ENCODE measurements at places on chromosomes 1 and 21. TPM values are rescaled to one million over a fixed set of nuclear protein-coding genes. Genes with fewer than 3 reads are reported as not detected.

- no peaks in the 10 kb centered on the region for H3K36me3 ChIP-seq
- peak; percentile 80 for DNase-seq
- H3K4me1 ChIP-seq: peaks cover 30% of the 10 kb centered on the region
- H3K27me3 ChIP-seq: no peaks in the 10 kb centered on the region
- H3K4me3 ChIP-seq: no peak overlapping the region
Measured at GRCh38 chr1:41735631-41736260, 183.0 kb downstream of the HIVEP3 start.

GRCh38 chr1:87511449-87511848, 182.8 kb downstream of the LMO4 start:
- no peaks in the 10 kb centered on the region for H3K36me3 ChIP-seq
- no peak overlapping the region for H3K27ac ChIP-seq
- DNase-seq: peak; percentile 58
- H3K27me3 ChIP-seq: no peaks in the 10 kb centered on the region
- no peaks in the 10 kb centered on the region for H3K4me1 ChIP-seq

- H3K4me3 ChIP-seq: no peak overlapping the region
- H3K27ac ChIP-seq: no peak overlapping the region
- peaks cover 5% of the 10 kb centered on the region for H3K4me1 ChIP-seq
- H3K36me3 ChIP-seq: no peaks in the 10 kb centered on the region
- DNase-seq: no peak
Measured at GRCh38 chr1:225688345-225688744, 35.4 kb upstream of the ENAH start.

- no peak overlapping the region for H3K4me3 ChIP-seq
- DNase-seq: peak; percentile 33
- H3K27me3 ChIP-seq: no peaks in the 10 kb centered on the region
- H3K27ac ChIP-seq: peak overlapping the region; percentile 68
- H3K4me1 ChIP-seq: peaks cover 5% of the 10 kb centered on the region
Measured at GRCh38 chr1:93608187-93609109, 73.2 kb downstream of the BCAR3 start.

GRCh38 chr1:59293206-59293605, 3.7 kb upstream of the FGGY start:
- H3K27ac ChIP-seq: no peak overlapping the region
- no peaks in the 10 kb centered on the region for H3K36me3 ChIP-seq
- DNase-seq: no peak
- no peak overlapping the region for H3K4me3 ChIP-seq
- H3K27me3 ChIP-seq: no peaks in the 10 kb centered on the region
- peaks cover 7% of the 10 kb centered on the region for H3K4me1 ChIP-seq

GRCh38 chr1:86470859-86471258, 2.1 kb downstream of the CLCA1 start:
- no peak overlapping the region for H3K4me3 ChIP-seq
- H3K4me1 ChIP-seq: peaks cover 2% of the 10 kb centered on the region
- no peaks in the 10 kb centered on the region for H3K27me3 ChIP-seq

DNA sequence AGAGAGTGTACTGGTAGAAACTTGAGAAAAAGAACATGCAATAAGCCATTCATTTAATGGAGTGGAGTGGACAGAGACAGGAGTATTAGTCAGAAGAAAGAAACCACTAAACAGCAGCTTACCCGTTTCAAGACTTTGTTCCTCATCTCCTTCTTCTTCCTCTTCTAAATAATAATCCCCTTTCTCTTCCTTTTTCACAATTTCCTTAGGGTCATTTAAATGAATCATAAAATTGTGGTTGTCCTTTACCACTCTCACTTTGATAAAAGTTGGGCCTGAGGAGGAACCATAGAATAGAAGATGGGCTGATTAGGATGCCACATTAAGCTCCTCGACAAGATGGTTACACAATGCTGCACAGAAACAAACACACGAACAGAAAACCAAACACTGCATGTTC, 109.6 kb downstream of the WDR3 start:
- no peaks in the 10 kb centered on the region for H3K27me3 ChIP-seq
- no peaks in the 10 kb centered on the region for H3K36me3 ChIP-seq
- H3K4me1 ChIP-seq: no peaks in the 10 kb centered on the region
- DNase-seq: no peak

GRCh38 chr1:167722870-167723251, 1.1 kb downstream of the MPZL1 start:
- no peaks in the 10 kb centered on the region for H3K36me3 ChIP-seq
- no peak for DNase-seq
- no peaks in the 10 kb centered on the region for H3K27me3 ChIP-seq
- H3K4me1 ChIP-seq: peaks cover 26% of the 10 kb centered on the region
- H3K4me3 ChIP-seq: no peak overlapping the region
- H3K27ac ChIP-seq: peak overlapping the region; percentile 92

- H3K4me3 ChIP-seq: no peak overlapping the region
- no peaks in the 10 kb centered on the region for H3K4me1 ChIP-seq
- no peaks in the 10 kb centered on the region for H3K27me3 ChIP-seq
- H3K27ac ChIP-seq: peak overlapping the region; percentile 57
- DNase-seq: no peak
- no peaks in the 10 kb centered on the region for H3K36me3 ChIP-seq
Measured at GRCh38 chr1:94701796-94702441, 118.2 kb upstream of the SLC44A3 start.

GRCh38 chr1:38818175-38818976, 41.2 kb downstream of the RRAGC start:
- peaks cover 35% of the 10 kb centered on the region for H3K27me3 ChIP-seq
- H3K4me1 ChIP-seq: peaks cover 15% of the 10 kb centered on the region
- H3K4me3 ChIP-seq: no peak overlapping the region
- peak; percentile 74 for DNase-seq
- no peak overlapping the region for H3K27ac ChIP-seq

GRCh38 chr21:16979574-16979973, 533.3 kb upstream of the CXADR start:
- no peak for DNase-seq
- no peak overlapping the region for H3K27ac ChIP-seq
- H3K27me3 ChIP-seq: no peaks in the 10 kb centered on the region

RXFP4 gene
- total RNA-seq: not detected

HAO2 gene
- not detected for total RNA-seq

ELF3 gene
- 219 TPM for total RNA-seq

DMBX1 gene
- not detected for total RNA-seq

JAM2 gene
- 16.0 TPM for total RNA-seq

NCMAP gene
- 20.2 TPM for total RNA-seq

KRTAP12-3 gene
- not detected for total RNA-seq
